CD4-positive, alpha-beta memory T cell (primary cell): ENCODE measurements at places on chromosomes 12 and 14.

DNA sequence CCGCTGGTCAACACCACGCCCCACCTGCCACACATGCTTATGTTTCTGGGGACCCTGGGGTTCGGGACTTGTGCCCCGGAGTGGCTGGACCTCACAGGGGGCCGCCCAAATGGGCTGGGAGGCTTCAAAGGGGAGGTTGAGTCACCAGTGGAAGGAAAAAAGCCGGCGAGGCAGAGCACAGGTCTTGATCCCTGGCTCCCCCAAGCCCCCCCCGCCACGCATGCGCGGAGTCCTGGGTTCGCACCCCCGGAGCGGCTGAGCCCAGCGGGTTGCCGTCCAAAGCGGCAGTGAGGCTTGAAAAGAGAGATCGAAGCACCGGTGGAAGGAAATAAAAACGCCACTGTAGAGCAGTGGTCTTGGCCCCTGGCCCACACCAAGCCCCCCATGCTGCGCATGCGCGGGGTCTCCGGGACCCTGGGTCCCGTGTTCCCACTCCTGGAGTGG lies 313.5 kb downstream of the ALG10 start:
- DNase-seq = no peak

GRCh38 chr12:18277196-18277595 lies 15.9 kb downstream of the PIK3C2G start:
- no peak for DNase-seq

GRCh38 chr12:125305231-125305630 lies 240.0 kb downstream of the AACS start:
- DNase-seq = no peak

DNA sequence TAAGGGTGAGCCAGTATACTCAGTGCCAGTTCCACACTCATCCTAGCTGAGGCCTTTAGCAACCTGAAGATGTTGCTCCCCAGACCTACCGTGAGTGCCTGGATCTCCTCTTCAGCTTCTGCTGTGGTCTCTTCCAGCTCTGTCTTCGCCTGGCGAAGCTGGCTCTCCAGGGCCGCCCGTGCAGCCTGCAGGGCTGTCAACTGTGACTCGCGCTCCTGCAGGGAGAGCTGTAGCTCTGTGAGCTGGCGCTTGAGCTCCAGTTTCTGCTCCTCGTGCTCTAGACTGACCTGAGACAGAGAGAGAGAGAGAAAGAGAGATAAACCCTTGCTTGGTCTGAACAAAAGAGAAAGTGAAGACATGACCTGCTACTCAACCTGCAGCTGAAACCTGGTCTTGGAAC lies 84.0 kb downstream of the PRKAB1 start:
- no peak for DNase-seq

- no peak for DNase-seq
These were observed 161.2 kb downstream of the PRKCH start for GRCh38 chr14:61482348-61483206.

- no peak for DNase-seq
These were observed 18.3 kb upstream of the ZFP36L1 start for GRCh38 chr14:68811171-68811570.

GRCh38 chr14:74571901-74572725 lies 39.9 kb downstream of the LTBP2 start:
- DNase-seq = no peak

GRCh38 chr12:103877934-103878510 lies 37.0 kb upstream of the NT5DC3 start:
- DNase-seq = peak; percentile 61

GRCh38 chr12:105166736-105167135 lies 59.2 kb downstream of the WASHC4 start:
- DNase-seq = no peak

DNA sequence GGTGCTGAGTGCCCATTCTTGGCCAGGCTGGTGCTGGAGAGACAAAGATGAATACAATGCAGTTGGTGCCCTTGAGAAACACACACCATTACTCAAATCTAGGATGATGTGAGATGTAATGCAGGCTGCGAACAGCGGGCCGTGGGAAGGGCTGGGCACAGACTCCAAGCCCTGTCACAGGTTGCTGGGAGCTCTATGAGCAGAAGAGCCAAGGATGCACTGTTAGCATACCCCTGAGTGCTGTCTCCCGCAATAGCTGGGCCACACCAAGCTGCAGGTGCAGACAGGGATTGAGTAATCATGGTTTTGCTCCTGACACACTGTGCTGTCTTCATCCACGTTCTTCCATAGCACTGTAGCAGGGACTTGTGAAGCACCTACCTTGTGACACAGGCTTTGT lies 247.5 kb upstream of the CRY1 start:
- DNase-seq = no peak

DNA sequence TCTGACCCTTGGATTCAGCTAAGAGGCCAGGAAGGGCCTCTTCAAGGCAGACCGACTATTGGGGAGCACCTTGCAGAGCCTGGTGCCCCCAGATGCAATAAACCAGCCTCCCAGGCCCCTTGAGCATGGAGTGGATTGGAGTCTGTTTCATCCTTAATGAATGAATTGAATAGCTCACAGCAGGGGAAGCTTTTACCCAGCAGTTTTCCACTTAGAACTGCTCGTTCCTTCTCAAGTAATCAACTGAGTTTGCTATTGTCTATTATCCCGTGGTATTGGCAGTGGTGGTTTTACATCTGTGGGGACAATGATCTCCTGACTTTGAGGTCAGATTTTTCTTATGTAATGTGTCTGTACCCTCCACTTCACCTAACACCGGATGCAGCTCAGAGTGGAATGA lies 197.6 kb downstream of the AACS start:
- DNase-seq = no peak

- no peak for DNase-seq
These were observed 4.5 kb upstream of the KRT8 start for GRCh38 chr12:52909331-52909730.

DNA sequence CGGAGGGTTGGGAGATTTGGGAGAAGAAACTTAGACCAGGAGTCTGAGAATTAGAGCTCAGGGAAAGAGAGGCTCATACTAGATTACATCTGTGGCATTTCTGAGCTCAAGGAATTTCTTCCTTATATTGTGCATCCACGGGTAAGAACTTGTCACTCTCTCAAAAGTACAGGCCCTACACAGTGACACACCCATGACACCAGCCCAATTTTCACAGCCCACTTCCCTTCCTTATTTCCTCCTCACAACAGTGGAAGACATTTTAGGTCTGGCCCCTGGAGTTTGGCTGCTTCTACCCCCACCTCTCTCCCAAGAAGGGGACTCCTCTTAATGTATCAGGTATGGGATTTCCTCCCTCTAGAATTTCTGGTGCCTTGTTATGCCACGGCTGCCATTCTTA lies 9.2 kb upstream of the ZNF385A start:
- DNase-seq = no peak

GRCh38 chr12:45742590-45742989 lies 13.1 kb downstream of the ARID2 start:
- no peak for DNase-seq

DNA sequence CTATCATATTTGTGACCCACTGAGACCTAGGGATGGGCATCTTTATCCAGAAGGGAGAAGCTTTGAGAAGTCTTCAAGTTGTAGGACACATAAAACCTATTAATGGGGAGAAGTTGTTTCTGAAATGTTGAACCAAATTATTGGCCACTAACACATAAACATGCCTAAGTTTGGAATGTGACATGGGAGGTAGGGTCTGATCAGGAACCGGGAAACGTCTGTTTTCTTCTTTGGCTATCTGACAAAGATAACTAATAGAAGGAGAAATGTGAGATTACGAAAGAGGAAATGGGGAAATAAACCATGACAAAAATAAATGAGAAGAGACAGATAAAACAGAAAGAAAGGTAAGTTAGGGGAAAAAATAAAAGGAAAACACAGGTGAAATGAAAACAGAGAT lies 425.2 kb downstream of the EGLN3 start:
- DNase-seq = no peak

DNA sequence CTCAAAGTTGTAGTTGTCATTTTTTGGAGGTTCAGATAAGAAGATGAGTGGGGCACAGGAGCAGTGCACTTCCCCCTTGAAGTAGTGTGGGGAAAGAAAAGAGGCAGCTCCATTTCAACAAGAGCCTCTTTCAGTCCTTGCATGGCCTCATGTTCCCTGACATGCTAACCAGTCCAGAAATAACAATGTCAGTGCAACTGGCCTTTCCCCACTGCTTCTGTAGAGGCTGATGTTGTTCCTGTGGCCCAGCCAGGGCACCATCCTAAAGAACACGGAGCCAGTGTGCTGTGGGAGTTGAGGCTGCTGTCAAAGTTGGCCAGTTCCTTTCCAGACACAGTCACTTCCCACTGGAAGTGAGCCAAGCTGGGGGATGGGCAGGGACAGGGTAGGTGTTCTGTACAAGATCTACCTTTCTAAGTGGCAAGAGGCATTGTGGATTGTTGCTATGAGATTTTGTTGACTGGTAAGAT lies 77.7 kb upstream of the SLC38A2 start:
- DNase-seq = no peak

GRCh38 chr12:70540996-70541395 lies 96.2 kb downstream of the PTPRB start:
- DNase-seq = no peak

- DNase-seq = no peak
These were observed 5.4 kb upstream of the MRPS35 start for GRCh38 chr12:27705263-27705662.

GRCh38 chr12:66323017-66323416 lies 20.7 kb downstream of the HELB start:
- no peak for DNase-seq

- DNase-seq = no peak
These were observed 87.6 kb upstream of the HIF1A start for GRCh38 chr14:61607570-61608244.

DNA sequence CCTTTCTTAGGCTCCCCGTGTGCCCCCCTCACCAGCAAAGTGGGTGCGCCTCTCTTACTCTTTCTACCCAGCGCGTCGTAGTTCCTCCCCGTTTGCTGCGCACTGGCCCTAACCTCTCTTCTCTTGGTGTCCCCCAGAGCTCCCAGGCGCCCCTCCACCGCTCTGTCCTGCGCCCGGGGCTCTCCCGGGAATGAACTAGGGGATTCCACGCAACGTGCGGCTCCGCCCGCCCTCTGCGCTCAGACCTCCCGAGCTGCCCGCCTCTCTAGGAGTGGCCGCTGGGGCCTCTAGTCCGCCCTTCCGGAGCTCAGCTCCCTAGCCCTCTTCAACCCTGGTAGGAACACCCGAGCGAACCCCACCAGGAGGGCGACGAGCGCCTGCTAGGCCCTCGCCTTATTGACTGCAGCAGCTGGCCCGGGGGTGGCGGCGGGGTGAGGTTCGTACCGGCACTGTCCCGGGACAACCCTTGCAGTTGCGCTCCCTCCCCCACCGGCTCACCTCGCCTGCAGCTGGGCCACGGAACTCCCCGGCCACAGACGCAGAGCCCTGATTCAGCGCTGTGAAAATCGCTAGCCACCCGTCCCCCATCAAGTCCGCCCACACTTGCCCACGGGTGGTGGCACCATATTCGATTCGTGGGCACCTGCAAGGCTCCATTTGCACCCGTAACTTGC lies 1.3 kb downstream of the TMEM233 start:
- no peak for DNase-seq

- DNase-seq = peak; percentile 12
These were observed 953 bp upstream of the DCAF5 start for GRCh38 chr14:69153873-69154270.

DNA sequence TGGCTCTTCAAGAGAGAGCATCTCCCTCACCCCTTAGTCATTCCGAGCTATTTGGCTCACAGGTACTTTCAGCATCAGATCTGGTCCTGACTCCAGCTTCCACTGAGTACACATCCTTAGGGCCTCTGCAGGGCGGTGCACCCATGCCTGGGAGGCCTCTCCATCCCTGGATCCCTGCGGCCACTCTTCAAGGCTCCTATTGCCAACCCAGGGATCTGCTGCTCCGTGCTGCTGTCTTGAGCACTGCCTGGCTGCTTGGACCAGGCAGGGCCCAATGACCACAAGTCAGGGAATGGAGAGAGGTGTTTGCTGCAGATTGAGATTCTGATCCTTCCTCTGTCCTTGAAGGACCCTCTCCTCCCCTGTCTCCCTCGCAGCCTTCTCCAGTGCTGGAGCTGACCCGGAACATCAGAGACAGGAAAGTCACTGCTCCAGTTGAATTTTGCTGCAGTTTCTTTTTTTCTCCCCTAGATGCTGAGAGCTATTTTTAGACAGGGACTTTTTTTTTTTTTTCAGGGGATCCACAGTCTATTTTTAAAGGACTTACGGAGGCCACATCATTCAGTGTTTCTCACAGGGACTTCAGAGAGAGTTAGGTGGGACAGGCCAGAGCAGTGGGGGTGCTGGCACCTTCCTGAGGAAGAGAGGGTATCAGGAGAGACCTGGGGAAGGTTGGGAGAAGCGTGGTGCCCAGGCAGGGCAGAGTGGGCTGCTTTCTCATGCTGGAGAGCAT lies 50.1 kb upstream of the KCNA1 start:
- no peak for DNase-seq

DNA sequence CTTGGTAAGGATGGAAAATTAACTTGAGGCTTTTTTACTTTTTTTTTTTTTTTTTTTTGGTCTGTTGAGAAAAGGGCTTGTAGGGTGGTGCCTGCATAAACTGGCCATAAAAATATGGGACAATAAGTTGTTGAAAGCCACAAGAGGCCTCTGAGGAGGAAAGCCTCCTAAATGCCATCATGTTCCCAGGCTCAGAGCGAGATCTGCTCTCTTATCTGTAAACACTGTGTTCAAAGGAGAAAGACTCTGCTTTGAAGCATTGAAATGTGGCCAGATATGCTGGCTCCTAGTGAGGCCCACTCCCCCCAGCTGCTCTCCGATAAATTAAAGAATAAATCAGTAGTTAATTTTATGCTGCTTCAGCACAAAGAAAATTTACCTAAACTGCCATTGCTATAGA lies 504.9 kb downstream of the DIO2 start:
- no peak for DNase-seq

DNA sequence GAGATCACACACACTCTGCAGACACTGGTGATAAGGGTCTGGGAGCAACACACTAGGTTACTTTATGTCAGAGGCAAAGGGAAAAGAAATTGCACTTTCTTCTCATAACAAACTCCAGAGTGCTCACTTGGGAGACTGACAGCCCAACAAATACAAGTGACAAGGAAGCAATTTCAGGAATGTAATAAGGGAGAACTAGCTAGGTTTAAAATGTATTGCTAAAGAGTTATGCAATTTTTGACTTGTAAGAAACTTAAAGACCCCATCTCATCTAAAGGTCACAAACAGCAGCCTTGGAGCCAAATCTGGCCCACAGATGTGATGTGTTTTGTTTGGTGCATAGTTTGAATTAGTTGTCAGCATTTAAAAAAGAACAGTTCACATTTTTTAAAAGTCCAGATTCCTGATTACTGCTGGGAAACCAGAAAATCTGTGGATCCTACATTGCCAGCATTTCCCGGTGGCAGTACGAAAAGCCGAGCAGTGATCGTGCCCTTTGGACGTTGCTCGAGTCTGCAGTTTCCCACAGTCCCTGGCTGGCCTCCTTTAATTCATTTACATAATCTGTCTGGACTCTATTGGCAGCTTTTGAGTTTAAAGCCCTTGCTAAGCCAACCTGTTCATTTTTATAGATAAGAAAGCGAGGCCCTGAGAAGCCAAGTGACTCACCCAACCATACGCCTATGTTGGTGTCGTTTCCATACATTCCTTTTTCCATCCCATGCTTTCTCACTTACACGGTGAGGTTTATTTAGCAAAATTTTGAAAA lies 42.0 kb upstream of the ETV6 start:
- no peak for DNase-seq

GRCh38 chr12:57621497-57622292 lies 10.5 kb downstream of the ARHGEF25 start:
- peak; percentile 39 for DNase-seq

GRCh38 chr12:60106214-60106613 lies 510.4 kb downstream of the SLC16A7 start:
- DNase-seq = no peak

GRCh38 chr14:100994082-100994481 lies 90.6 kb upstream of the RTL1 start:
- no peak for DNase-seq

GRCh38 chr12:104768033-104768432 lies 190.1 kb downstream of the SLC41A2 start:
- DNase-seq = no peak
